ENCODE measurements at places on chromosomes 1 and 21. TPM values are rescaled to one million over a fixed set of nuclear protein-coding genes. Genes with fewer than 3 reads are reported as not detected.
A peak's percentile ranks its signal among the peaks of the same experiment; 100 is the strongest.

DNA sequence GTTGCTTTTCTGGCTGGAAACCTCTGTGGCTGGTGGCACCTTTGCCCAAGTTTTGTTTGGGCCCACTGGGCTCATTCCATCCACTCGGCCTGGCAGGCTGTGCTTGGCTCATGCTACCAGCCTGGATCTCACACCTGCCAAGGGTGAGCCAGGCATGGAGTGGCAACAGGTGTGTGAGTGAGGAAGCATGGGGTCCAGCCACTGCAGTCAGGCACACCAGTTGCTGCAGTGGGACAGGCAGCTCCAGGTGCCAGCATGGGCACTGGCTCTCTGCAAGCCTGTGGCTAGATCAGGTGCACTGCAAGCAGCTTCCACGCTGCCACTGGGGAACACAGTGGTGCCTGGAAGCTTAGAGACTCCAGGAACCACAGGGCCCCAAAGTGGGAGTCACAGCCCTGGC, 57.0 kb downstream of the NUP210L start:
- DNase-seq = no peak

DNA sequence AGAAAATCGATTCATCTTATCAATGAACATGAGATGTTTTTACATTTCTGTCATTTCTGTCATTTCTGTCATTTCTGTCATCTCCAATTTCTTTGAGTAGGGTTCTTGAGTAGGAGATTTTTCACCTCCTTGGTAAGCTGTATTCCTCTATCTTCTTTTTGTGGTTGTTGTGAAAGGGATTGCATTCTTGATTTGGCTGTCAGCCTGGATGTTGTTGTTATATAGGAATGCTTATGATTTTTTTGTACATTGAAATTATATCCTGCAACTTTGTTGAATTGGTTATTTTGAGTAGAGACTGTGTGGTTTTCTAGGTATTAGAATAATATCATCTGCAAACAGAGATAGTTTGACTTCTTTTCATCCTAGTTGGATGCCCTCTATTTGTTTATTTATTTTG, 1233.7 kb downstream of the PLA2G4A start:
- DNase-seq = no peak

GRCh38 chr1:6183520-6183989, 3.4 kb upstream of the CHD5 start:
- no peak for DNase-seq

GRCh38 chr1:109368464-109368863, 29.3 kb downstream of the SORT1 start:
- no peak for DNase-seq

DNA sequence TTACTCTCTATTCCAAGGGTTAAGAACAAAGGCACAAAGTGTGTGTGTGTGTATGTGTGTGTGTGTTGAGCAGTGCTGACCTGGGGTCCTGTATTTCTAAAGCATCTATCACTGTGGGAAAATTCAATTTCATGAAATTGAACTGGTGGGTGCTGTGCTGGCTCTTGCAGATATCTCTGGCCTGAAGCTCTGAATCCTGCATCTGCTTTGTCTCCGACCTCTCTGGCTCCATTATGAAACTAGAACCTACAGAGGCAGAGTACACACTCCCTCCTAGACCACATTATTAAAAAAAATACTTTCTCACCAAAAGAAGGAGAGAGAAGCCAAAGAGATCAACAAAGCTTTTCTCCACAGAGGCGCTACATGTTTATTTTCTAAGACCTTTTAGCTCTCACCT, 88.4 kb upstream of the PDE4B start:
- no peak for DNase-seq

SH3D21 gene
- 27.3 TPM for polyA plus RNA-seq

GRCh38 chr1:159005161-159005560, 4.5 kb upstream of the IFI16 start:
- no peak for DNase-seq

- DNase-seq = no peak
Measured at GRCh38 chr1:207959910-207960309, 49.0 kb upstream of the CD34 start.

GRCh38 chr1:245650441-245650960, 495.7 kb downstream of the KIF26B start:
- DNase-seq = no peak

CELA2A gene
- 0.49 TPM for polyA plus RNA-seq

- DNase-seq = no peak
Measured at GRCh38 chr1:170687621-170688020, 23.7 kb downstream of the PRRX1 start.

ZNF593OS gene
- 1.3 TPM for polyA plus RNA-seq

- no peak for DNase-seq
Measured at GRCh38 chr1:148315071-148315811, 163.2 kb upstream of the NBPF11 start.

SLC6A9 gene
- polyA plus RNA-seq = 10.9 TPM

ETS2 gene
- 170 TPM for polyA plus RNA-seq

GRCh38 chr1:113058941-113059706, 13.9 kb upstream of the LRIG2 start:
- peak; percentile 15 for DNase-seq

- no peak for DNase-seq
Measured at GRCh38 chr1:110615548-110616130, 9.5 kb upstream of the KCNA2 start.

DNA sequence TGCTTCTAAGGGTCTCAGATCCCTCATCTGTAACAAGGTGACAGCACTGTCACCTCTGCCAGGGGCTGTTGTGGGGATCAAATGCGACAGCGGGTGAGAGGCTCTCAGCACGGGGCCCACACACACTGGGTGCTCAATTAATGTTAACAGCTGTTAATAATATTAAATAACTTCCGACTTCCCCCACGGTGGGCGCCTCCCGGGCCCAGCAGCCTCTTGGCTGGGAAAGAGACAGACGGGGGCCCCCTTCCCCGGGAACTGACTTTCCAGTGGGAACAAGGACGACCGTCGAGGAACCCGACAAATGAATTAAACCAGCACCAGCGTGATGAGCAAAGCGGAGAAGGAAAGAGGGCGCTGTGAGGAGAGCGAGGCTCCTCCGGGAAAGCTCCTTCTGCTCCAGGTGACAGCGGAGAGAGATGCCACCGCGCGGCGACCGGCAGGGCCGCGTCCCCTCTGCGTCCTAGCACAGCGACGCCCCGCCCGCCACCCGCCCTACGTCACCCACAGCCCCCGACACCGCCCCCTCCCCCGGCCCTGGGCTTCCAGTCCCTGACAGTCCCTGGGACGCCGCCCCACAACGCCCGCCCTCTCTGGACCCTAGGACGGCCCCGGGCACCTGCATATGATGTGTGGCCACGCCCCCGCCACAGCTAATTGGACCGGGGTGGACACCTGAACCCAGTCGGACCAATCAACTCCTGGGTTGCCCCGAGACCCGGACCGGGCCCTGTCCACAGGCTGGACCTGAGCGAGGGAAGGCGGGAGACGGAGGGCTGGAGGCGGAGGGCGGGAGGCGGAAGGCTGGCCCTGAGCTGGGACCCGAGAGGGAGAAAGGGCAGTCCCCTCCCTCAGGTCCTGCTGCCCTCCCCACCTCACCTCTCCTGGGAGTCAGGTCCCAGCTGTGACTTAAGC, 38.2 kb downstream of the MATN1 start:
- peak; percentile 87 for DNase-seq

DNA sequence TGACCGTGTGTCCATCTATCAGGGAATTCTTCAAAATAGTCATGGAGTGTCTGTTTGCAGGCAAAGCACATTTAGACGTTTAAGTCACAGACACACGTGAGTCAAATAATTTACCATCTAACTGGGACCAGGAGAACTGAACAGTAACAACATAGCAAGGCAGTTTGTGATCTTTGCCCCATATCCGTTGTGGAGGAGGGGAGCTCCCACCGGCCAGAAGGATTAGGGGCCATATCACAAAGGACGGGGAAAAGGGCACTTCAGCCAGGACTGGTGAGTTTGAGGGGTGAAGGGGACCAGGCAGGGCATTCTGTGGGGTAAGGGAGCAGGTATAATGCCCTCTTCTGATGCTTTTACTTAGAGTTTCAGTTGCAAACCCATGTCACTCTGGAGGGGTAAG, 22.9 kb downstream of the ELAPOR1 start:
- DNase-seq = no peak

SELP gene
- 6.9 TPM for polyA plus RNA-seq

LCE1D gene
- polyA plus RNA-seq = not detected

DNA sequence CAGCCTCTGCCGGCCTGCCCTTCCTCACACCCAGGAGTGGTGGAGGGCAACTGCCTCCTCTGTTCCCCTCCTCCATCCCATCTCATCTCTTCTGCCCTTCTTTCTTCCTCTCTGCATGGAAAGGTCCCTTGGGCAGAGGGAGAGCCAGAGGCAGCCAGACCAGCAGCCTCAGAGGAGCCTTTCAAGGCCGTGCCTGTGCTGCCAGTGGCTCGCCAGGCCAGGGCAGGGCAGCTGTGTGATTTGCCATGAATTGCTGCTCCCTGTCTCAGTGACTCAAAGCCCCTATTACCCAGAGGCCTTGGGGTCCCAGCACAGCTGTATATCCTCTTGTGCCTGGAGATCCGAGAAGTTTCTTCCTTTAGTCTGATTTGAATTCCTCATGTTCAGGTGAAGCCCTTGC, 21.9 kb downstream of the TMCC2 start:
- DNase-seq = no peak

DNA sequence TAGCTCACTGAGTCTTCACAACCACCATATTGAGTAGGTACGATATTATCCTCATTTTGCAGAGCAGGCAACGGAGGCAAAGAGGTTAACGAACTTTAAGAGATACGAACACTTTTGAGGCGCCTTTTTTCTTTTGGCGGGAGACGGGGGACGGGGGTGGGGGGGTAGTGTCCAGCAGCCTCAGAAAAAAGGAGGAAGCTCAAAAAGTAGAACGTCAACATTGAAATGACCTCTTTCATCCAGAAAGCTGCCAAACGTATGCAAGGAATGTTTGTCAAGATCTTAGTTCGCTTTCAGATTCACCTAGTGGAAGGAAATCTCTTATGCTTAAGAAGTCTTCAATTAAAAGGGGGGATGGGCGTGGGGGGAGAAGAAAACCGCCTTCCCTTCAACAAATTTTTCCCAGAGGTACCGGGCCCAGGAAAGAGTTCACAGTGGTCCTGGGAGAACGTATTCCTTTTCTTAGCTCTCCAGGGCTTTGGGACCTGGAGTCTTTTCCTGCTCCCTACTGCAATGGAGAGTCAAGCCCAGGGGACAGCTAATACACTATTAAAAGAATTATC, 1.1 kb upstream of the PCAT6 start:
- DNase-seq = no peak

SLC1A7 gene
- 0.48 TPM for polyA plus RNA-seq

DNA sequence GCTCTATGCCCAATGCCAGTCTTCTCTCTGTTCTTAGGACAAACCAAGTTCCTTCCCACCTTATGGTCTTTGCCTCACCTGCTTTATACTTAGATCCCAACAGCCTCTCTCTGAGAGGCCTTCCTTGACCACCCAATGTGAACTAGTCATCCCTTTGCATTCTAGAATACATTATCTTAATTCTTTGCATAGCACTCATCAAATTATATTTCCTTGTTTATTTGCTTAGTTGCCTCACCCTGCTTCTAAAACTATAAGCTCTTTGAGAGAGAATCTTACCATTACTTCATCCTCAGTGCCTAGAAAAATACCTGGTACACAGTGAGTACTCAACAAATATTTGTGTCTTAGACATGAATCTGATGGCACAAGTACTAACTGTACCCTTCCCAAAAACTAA, 8.0 kb downstream of the PIGP start:
- no peak for DNase-seq

GRCh38 chr1:9013819-9014218, 12.4 kb downstream of the SLC2A7 start:
- DNase-seq = no peak

GRCh38 chr1:46575300-46575699, 23.9 kb upstream of the KNCN start:
- DNase-seq = no peak

DNA sequence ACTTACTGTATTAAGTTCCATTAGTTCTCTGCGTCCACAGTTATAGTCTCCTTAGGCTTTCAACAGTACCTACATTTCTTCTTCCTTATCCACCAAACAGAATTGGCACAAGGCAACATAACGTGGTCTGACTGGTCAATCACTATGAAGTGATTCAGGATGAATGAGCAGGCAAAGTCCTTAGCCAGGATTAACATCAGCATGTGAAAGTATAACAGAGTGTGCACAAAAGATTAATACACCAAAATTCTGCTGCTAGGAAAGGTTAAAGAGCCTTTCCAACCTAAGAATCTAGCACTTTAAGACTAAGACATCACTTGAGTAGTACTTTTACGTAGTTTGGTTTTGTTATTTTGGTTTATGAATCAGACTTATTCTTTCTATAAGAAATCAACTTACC, 15.8 kb downstream of the DEPDC1 start:
- no peak for DNase-seq

DNA sequence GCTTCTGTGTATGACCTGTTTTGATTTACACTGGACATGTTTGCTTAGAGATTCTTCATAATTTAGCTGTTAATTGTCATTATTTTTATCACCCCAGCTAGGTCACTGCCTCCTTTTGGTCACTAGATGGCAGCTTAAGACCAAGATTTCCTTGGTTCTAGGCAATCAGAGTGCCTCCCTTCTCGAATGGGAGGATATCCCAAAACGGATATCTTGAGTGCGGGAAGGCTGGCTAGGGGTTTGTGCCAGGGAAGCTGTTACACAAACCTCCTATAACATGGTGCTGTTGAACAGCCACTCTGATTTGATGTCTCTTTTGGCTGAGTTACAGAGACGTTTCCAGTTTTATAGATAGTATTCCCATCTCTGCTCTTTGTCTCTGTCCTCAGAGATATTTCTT, 283.5 kb downstream of the S1PR1 start:
- peak; percentile 26 for DNase-seq

GRCh38 chr21:17699524-17700189, 87.0 kb upstream of the BTG3 start:
- DNase-seq = no peak

LCE1A gene
- not detected for polyA plus RNA-seq

DNA sequence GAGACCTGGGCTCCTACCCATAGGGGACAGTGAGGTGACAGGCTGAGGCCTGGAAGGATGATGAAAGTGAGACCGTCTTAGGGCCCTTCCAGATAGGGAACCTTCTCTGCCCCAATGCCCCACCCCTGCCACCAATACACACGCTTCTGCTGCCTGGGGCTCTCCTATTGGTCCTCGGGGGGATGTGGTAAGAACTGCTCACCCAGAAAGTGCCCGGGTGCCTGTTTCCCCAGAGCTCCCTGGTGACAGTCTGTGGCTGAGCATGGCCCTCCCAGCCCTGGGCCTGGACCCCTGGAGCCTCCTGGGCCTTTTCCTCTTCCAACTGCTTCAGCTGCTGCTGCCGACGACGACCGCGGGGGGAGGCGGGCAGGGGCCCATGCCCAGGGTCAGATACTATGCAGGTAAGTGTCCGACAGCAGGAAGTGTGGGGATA, 948 bp downstream of the SEMA4A start:
- no peak for DNase-seq
